ENCODE measurements at places on chromosomes 2 and 18.

DNA sequence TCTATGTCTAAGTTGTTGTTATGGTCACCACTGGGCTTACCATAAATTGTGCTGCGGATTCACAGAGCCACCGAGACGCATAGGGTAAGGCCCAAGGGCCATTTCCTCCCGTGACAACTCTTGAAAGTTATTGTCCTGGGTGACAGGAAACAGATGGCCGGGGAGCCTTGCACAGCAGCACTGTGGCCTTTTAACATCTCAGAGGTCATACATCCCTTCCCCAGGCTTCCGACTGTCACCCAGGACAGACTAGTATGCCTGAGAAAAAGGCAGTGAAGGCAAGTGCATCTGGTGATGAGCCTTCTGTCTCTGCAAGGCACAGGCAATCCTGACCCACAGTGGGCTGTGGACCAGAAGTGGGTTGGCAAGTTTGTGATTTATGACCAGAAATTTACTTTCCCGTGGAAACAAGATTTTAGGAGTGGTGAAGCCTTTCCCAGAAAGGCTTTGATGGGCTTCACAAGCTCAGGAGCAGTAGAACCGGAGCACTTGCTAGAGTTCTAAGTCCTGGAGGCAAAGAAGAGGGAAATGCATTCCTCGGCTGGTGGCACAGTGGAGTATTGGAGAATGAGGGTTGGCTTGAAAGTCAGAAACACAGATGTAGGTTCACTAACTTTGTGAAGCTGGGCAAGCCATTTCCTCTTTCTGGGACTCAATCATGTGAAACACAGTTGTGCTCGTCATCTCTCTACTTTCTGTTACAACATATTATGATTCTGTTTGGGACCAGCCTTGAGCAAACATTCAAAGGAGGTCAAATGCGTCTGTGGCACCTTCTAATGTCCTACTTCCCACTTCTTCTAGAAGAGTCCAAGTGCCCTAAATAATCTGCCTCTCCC lies 2.0 kb upstream of the CAPN14 start:
- DNase-seq: no peak

DNA sequence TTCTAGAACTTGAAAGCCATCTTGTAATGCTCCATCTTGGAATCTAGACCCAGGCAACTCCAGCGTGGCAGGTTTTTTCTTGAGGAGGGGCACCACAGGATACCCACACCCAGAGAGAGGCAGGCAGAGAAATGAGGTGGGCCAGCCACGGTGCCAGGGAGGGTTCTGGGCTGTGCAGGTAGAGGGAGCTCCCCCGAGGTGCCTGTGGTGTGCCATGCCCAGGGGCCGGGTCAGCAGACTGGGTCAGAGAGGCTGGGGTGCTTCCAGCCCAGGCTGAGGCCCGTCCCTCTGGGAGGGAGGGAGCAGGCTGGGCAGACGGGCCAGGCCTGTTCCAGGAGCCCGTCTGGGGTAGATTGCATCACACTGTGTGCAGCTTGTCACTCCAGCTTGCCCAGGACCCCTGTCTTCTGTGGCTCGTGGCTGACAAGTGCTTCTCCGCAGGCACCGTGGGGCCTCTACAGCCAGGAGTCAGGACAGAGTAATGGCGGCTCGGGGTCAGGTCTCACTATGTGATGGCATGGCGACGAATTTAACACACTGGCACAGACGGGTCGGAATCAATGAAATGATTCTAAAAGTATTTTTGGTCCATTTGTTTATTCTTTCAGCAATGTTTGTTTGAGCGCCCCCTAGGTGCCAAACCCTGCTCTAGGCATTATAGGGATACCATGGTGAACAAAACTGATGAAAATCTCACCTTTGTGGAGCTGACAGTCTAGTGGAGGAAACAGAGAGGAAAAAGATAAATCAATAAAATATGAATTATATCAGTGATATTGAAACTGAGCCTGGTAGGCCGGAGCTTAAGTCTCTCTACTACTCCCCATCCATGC lies 144.0 kb downstream of the ACOXL start:
- DNase-seq: no peak

DNA sequence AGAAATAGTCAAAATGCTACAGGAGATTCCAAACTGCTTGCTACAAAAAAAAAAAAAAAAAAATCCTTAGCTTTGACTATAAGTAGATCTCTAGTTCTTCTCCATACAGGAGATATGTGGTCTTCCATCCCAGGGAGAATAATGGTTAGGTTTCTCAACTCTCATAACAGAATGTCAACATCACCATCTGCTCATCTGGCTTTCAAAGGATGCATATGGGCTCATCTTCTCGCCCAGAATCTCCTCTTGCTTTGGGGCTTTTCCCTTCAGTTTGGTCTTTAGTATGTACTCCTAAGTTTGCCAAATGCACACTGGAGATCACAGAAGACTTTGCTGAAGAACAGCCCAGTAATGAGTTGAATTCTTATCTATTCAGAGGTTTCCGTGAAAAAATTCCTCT lies 240.7 kb downstream of the NRXN1 start:
- DNase-seq: no peak

GRCh38 chr2:217192366-217192765 lies 332.5 kb upstream of the TNP1 start:
- no peak for DNase-seq

- DNase-seq: no peak
Measured at GRCh38 chr2:202114291-202114690, 41.2 kb downstream of the KIAA2012 start.

DNA sequence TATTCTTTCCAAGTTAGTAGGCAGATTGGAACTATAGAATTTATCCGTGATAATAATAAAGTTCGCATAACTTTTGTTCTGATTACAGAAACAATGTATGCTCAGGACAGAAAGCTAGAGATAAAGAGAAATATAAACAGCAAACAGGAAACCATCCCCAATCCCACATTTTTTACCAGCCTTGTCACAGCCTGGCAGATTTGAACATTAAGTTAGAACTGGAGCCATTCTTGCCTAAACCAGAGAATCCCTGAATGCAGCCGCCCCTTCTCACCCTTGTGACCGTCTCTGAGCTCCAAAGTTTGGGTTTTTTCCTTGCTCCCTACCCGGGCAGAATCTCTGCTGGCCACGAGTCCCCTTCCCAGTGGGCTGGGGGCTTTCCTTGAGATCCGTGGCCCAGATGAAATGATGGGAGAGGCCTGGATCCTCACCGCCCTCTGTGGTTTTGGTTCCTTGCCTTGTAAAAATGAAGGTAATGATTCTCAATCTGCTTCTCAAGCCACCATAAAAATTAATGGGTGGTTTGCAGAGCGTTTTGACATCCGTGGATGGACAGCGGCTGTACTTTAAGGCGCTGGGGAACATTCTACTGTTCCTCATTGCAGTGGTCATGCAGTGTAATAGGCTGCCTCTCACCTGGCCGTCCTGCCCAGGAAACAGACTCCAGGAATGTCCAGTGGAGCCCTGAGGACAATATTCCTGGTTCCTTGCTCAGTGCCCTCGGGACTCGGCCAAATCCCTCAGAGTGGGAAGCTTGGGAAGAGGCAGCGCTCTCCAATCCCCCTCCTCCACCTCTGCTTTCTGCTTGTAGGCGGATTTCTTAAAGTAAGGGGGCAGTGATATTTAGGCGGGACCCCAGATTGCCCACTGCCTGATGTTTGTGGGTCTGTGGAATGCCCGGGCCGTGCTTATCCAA lies 1.6 kb downstream of the SH3BP4 start:
- no peak for DNase-seq

DNA sequence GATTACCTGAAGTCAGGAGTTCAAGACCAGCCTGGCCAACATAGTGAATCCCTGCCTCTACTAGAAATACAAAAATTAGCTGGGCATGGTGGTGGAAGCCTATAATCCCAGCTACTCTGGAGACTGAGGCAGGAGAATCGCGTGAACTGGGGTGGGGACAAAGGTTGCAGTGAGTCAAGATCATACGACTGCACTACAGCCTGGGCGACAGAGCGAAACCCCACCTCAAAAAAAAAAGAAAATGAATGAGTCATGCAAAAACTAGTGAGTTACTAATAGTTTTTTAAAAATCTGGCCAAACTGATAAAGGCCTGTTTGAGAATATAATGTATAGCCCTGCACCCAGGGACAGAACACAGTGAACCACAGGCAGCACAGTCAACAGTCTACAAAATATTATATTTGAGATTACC lies 17.5 kb downstream of the AFG3L2 start:
- no peak for DNase-seq

DNA sequence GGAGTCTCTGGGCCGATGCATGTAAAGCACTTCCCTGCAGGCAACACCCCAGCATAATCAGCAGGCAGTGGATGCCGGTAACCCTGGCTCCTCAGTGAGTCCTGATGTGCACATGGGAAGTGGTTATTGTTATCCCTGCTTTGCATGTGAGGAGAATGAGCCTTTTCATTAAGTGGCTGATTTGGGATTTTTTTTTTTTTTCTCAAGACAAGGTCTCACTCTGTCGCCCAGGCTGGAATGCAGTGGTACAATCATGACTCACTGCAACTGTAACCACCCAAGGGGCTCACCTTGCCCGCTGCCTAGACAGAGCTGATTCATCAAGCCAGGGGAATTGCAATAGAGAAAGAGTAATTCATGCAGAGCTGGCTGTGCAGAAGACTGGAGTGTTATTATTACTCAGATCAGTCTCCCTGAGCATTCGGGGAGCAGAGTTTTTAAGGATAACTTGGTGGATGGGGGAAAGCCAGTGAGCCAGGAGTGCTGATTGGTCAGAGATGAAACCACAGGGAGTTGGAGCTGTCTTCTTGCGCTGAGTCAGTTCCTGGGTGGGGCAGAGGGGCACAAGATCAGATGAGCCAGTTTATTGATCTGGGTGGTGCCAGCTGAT lies 95.4 kb downstream of the SOCS6 start:
- no peak for DNase-seq

DNA sequence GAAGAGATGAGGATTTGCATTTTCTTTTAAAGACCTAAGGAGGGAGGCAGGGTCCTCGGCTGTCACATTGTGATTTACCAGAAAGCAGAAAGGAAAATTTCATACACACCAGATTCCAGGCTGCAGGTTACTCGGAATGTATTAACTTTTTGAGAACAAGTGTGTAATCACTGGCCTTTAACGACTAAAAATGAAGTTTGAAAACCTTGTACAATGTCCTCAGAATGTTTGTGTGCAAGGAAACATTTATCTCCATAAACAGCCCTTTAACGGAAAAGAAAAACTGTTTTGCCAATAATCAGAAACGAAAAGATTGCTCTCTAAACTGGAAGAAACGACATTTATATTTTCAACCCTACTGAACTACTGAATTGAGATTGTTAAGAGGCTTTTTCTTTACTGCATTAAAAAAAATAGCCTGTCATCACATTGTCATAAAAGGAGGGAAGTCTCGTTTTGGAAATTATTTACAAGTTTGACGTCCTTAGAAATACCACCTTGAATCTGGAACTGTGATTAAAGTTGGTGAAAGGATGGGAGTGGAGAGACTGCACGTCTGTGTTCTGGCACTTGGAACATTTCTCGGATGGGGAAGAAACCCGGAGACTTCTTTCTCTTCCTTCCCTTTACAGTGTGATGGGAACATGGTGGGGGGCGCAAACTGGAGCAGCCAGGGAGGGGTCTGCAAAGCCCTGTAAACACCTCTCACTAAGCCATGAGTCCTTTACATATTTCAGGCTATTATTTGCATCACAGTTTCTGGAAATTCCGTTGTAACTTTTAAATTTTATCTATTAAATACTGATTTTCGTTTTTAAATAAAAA lies 134.1 kb upstream of the SIX3 start:
- no peak for DNase-seq

DNA sequence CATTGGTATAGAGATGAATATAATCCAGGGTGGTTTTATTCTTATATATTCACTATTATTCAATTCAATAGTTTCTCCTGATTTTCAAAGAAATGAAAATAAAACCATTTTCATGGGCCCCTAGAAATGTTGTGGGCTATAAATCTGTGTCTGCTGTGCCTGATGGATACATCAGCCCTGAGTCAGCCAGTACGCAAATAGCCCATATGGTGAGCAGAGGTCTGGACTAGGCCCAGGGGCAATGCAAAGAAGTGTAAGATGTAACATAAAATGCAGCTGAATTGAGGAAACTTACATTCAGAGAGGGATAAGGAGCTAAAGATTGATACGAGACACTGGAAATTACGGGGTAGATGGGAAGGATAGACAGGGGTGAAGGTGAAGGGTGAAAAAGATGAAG lies 122.5 kb downstream of the MAIP1 start:
- DNase-seq: no peak

- DNase-seq: no peak
Measured at GRCh38 chr2:239800785-239801386, 224.3 kb downstream of the NDUFA10 start.

- no peak for DNase-seq
Measured at GRCh38 chr2:75892490-75892889, 181.8 kb upstream of the GCFC2 start.

GRCh38 chr18:13726972-13727331 lies 479 bp downstream of the RNMT start:
- no peak for DNase-seq

GRCh38 chr18:69845593-69846506 lies 101.8 kb downstream of the CD226 start:
- DNase-seq: no peak

DNA sequence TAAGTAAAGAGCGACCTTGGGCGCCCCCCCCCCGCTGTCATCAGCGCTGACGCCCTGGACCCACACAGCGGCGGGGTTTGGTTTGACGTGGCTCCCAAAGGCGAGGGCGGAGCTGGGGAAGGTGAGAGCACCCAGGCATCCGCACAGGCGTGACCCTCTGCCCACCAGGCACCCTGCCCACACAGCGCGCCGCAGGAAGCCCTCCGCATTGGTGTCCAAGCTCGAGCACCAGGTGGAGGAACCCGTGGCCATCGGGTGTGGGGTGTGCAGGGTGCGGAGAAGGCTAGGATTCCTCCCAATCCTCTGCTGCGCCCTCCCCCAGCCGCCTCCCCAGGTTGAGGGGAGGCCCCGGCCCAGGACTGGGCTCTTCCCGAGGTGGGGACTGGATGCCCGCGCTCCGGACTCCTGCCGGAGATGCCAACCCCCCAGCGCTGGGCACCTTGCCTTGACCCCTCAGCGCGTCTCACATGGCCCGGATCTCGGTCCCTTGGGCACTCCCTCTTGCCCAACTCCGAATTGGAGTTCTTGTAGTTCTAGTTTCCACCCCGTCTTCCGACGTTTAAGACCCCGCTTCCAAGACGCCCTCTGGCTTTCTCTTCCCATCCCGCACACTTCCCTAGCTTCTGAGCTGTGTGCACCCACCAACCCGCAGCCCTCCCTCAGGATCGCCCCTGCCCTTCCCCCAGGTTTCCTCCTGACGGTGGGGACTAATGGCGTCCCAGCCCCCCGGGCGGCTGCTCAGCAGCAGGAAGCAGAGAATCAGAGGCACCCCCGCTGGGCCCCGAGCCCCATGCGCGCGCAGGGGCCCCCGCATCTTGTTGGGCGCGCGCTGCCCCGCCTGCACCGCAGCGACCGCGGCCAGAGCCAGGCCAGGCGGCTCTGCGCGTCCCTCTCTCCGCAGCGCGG lies 25.9 kb upstream of the RESP18 start:
- no peak for DNase-seq

GRCh38 chr18:63570721-63571120 lies 16.4 kb upstream of the SERPINB13 start:
- no peak for DNase-seq

DNA sequence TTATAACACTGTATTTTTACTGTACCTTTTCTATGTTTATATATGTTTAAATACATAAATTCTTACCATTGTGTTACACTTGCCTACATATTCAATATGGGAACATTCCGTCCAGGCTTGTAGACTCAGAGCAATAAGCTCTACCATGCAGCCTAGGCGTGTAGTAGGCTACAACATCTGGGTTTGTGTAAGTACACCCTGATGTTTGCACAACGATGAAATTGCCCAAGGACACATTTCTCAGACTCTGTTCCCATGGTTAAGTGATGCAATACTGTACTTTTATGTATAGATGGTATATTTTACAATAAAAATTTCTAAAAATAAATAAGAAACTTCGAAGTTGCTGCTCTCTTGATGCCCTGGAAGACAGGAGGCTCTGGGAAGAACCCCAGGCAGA lies 38.4 kb downstream of the YPEL5 start:
- no peak for DNase-seq

- no peak for DNase-seq
Measured at GRCh38 chr2:200378652-200379290, 72.3 kb downstream of the SPATS2L start.
